Breast epithelium (tissue), 4 donors: ENCODE measurements at places on chromosomes 13 and 19. TPM values are rescaled to one million over a fixed set of nuclear protein-coding genes. Genes with fewer than 3 reads are reported as not detected.
A peak's percentile ranks its signal among the peaks of the same experiment; 100 is the strongest.

CPT1C gene
- total RNA-seq: 14.4 TPM

- DNase-seq: no peak
These were observed 203.0 kb downstream of the ITGBL1 start for GRCh38 chr13:101655435-101655834.

- DNase-seq: no peak
These were observed 44.8 kb upstream of the LDLR start for GRCh38 chr19:11044431-11044830.

KLF1 gene
- not detected for total RNA-seq

DNA sequence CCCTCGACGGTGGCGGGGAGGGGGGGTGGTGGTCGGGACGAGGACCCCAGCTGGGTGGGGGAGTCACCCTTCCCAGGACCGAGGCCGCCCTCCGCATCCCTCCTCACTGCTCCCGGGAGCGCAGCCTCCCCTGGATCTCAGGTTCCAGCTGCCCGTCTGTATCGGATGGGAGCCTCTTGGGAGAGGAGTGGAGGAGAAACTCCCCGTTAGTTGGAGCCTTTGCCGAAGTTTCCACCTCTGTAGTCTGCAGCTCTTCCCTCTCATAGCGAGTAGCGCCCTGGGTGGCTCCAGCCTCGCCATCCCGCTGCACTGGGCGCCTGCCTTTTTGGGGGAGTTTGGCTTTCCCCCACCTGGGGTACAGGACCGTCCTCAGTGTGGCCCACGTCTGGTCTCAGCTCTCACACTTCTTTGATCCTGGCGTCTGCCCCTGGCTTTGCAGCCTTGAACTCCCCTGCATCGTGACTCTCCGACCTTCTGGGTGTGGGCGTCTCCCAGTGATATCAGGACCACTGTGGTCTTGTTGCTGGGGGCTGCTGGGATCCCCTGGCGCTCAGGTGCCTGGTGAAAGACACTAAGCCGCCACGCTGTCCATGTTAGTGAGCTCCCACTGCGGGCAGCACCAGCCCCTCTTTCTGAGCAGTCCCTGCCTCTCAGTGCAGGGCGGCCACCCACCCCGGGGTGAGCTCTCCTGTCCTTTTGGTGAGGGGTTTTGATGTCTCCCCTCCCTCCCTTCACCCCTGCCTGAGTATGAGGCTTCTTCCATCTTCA lies 1.1 kb downstream of the CNOT3 start:
- no peak for DNase-seq

GRCh38 chr13:103852036-103852435 lies 785.8 kb upstream of the SLC10A2 start:
- no peak for DNase-seq

EPSTI1 gene
- total RNA-seq: 5.1 TPM

LYPD5 gene
- 7.2 TPM for total RNA-seq

DNA sequence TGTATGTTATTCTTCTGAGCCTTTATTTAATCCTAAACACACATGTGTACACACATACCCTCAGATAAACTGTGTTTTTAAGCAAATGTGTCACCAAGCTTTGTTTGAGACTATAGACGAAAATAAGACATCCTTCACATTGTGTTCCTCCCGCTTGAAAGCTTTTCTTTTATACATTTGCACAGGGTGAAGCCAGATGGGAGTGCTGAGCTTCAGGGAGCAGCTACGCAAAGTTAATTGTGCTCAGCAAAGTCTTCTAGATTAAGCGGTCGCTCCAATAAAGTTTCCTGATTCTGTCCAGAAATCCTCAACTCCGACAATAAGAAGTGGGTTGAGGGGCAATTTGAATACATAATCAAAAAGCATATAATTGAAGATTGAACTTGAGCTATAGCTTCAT lies 117.2 kb upstream of the ARGLU1 start:
- DNase-seq: no peak

PROSER3 gene
- total RNA-seq: 6.4 TPM

DNA sequence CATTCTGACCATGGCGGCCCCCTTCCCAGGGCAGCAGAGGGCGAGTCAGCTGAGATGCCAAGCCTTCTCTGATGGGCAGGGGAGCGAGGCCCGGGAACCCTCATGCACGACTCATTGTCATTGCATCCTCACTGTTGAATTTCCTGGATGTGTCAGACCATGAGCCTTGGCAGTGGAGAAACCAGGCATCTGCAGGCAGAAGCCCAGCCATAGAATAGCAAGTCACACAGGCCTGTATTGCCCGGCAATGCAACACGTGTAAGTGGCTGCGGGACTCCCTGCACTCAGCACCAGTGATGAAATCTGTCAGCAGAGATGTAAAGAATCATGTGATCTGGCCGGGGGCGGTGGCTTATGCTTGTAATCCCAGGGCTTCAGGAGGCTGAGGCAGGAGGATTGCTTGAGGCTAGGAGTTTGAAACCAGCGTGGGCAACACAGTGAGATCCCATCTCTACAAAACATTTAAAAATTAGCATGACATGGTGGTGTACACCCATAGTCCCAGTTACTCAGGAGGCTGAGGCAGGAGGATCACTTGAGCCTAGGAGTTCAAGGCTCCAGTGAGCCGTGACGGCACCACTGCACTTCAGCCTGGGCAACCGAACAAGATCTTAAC lies 199.7 kb downstream of the KATNAL1 start:
- DNase-seq: no peak

GRCh38 chr13:54356849-54357248 lies 1328.2 kb downstream of the OLFM4 start:
- no peak for DNase-seq

- DNase-seq: peak; percentile 93
These were observed 12.8 kb downstream of the POLR2E start for GRCh38 chr19:1082165-1082927.

- DNase-seq: no peak
These were observed 10.5 kb upstream of the LATS2 start for GRCh38 chr13:21071924-21072323.

- no peak for DNase-seq
These were observed 25.3 kb downstream of the CAPN12 start for GRCh38 chr19:38718747-38719543.

PSG3 gene
- not detected for total RNA-seq

KCNN4 gene
- total RNA-seq: 1.9 TPM

IQCN gene
- total RNA-seq: 16.6 TPM

- DNase-seq: no peak
These were observed 19.6 kb downstream of the ZNF575 start for GRCh38 chr19:43552616-43553015.

DNA sequence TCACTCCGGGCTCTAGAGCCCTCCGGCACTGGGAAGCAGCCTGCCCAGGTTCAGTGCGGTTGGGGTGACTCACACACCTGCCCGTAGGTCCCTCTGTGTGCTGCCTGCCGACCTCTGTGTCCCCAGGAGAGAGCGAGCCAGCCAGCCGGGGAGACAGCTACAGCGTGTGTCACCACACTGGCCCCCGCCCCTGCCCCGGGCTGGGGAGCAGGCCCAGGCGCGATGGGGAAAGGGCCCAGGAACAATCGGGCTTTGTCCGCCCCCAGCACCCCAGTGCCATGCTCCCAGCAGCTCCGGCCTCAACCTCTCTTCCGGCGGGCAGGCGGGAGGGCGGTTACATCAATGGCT lies at the start of gene KLK6:
TSS of gene KLK6 (minus strand) at position 179 of the 348 bp plus-strand sequence. CDS start 1,487 bp downstream, outside the sequence.
- peak; percentile 88 for DNase-seq

DNA sequence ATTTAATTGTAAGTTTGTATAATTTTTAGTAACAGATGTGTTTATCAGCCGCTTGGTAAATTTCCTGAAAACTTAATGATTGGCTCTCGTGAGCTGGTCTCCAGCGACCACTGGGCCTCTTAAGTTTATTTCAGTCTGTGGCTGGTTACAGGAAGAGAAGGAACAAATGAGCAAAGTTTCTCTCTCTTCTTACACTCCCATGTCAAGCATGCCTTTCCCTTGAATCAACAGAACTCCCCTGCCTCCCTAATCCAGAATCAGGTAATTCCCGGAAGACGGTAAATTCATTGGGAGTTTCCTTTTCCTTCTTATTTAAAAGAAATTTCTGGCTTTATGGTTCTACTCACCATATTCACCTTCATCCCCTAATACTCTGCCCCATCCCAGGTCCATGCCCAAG lies 52.5 kb upstream of the POMP start:
- DNase-seq: no peak

GRCh38 chr13:37090912-37091311 lies 14.6 kb downstream of the CSNK1A1L start:
- no peak for DNase-seq

DNA sequence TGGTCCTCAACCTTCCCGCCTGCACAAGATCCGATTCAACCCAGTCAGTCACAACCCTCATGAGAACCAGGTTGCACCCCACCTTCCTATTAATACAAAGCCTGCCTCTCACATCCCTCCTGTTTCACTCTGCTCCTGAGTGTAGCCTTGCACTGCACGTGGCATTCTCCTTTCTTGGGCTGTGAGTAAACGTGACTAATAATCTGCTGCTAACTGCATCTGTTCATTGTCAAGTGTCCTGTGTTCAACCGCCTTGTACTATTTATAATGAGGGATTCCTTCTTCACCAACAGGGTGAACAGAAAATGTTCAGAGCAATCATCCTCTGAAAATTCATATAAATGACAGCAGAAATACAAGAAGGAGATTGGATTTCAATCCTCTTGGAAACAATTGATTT lies 1608.2 kb downstream of the SLITRK5 start:
- DNase-seq: no peak

HS6ST3 gene
- 1.3 TPM for total RNA-seq

GRCh38 chr13:23460309-23460708 lies 26.8 kb upstream of the SACS start:
- DNase-seq: no peak

DNA sequence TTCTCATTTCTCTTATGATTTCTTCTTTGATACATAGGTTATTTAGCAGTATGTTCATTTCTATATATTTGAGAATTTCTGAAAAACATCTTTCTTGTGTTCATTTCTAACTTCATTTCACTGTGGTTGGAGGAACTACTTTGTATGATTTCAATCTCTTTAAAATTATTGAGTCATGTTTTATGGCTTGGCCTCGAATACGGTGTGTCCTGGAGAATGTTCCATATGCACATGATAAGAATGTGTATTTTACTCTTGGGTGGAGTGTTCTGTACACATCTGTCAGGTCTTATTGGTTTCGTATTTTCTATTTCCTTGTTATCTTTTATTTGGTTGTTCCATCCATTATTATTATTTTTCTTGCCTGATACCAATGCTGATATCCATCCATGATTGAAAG lies 22.9 kb downstream of the DNM2 start:
- no peak for DNase-seq

GRCh38 chr13:19766591-19766990 lies 16.2 kb downstream of the PSPC1 start:
- DNase-seq: no peak

GRCh38 chr19:27740396-27740795 lies 1472.6 kb downstream of the UQCRFS1 start:
- no peak for DNase-seq

- DNase-seq: no peak
These were observed 33.1 kb upstream of the C1QTNF9 start for GRCh38 chr13:24276306-24276705.

GRCh38 chr13:102555914-102556553 lies 40.8 kb upstream of the TPP2 start:
- DNase-seq: no peak

DNA sequence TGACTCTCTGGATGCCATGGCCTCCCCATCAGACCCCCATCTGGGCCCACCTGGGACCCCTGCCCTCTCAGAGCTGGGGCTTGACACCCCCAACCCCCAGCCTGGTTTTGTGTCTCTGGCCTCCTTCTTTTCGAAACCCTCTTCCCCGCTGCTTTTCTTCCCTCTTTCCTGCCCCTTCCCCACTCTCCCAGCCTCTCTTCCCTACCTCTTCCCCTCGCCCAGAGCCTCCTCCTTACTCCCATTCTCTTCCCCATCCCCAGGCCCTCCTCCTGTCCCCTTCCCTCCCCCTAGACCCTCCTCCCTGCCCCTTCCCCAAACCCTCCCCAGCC lies 2.1 kb downstream of the TNFSF9 start:
- DNase-seq: no peak

GRCh38 chr13:39616087-39616694 lies 13.2 kb upstream of the LHFPL6 start:
- DNase-seq: peak; percentile 21

NALCN gene
- 0.80 TPM for total RNA-seq

DNA sequence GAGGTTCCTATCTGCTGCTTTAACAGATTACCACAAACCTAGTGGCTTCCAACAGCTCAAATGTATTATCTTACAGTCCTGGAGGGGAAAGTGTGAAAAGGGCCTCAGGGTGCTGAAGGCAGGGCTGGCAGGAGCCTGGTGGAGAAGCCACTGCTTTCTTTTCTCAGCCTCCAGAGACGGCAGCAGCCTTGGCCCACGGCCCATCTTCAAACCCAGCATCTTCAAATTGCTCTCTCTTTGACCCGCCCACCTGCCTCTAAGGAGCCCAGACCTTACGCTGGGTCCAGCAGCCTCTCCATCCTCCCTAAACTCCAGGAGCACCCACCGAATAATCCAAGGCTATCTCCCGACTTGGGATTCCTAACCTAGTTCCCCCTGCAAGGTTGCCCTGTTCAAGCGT lies 35.6 kb downstream of the C13orf46 start:
- DNase-seq: no peak

GRCh38 chr19:48950830-48951519 lies 3.7 kb upstream of the BAX start:
- no peak for DNase-seq

DNA sequence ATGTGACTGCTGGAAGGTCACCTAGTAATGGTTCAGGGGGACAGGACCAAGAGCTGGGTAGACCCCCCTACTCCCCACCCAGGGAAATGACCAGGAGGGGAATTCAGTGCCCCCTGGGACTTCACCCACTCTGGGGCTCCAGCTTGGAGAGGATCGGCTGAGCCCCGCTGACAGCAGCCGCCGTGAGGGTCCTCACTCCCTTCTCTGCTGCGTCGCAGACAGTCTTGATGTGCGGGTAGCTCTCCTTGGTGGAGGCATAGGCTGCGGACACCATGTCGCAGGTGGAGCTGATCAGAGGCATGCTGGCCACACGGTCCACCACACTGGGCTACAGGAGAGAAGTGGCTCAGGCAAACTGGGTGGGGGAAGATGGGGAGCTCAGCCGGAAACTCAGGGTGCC lies 7.8 kb downstream of the PLIN3 start:
- DNase-seq: no peak

DNA sequence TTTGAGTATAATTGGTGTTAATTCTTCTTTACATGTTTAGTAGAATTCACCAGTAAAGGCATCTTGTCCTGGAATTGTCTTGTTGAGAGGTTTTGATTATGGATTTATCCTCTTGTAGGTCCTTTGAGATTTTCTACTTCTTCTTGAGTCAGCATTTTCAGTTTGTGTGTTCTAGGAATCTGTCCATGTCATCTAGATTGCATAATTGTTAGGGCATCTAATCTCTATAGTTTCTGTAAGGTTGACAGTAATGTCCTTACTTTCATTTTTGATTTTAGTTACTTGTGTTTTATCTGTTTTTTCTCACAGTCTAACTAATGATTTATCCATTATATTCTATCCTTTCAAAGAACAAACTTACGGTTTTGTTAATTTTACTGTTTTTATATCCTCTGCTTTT lies 492.0 kb downstream of the FGF9 start:
- DNase-seq: no peak

DNA sequence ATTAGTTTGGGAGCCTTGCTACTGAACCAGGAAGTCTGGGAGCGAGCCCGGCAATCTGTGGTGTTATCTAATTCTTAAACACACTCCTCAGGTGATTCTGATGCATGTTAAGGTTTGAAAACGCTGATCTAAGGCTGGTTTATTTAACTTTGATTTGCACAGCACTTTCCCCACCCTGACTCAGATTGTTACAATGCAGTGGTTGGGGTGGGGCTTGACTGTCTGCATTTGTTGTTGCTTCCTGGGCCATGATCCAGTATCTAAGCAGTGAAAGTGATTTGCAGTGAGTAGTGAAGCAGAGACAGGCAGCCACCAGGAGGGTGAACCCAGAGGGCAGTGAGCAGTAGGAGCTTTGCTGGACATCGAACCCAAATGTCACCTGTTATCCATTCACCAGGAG lies 81.6 kb upstream of the ARGLU1 start:
- no peak for DNase-seq
